ENCODE measurements at places on chromosomes 6 and 20.

DNA sequence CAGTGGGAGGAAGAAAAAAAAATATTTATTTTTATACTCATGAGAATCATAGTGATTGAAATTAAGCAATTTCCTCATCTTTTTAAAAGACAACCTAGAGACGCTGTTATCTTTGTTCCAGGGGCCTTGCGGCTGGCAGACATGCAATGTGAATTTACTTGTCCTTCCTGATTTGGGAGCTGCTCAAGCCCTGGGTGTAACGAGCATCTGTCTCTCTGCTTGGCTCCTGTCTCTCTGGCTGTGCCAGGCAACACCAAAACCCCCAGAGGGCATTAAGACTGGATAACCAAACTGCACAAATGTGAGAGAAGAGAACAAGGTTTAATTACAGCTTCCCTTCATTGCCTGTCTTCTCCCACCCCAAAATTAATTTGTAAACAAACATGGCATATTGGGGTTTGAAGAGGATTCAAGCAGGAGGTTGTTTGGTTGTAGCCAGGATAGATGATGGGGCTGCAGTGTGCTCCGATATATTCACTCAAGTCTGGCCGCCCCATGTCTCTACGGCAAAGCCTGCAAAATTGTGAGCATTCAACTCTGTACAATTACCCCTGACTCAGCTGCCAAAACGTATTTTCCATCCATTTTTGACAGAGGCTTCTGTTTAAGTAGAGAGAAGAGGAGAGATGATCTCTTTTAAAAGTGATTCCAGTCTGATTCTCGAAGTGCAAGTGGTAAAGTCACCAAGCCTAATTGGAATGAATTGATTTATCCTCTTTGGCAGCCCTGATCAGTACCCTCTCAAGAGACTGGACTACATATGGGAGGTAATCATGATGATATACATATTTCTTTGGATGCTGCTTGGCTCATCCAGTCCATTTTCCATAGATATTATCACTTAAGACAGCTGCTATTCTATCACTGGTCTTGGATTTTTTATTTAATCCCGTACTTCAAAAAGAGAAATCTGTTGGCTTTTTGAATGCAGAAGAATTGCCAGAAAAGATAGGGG lies 170.2 kb downstream of the SLC24A3 start:
- no peak overlapping the region for H3K27ac ChIP-seq
- H3K27me3 ChIP-seq = no peaks in the 10 kb centered on the region
- no peak overlapping the region for H3K4me3 ChIP-seq
- no peaks in the 10 kb centered on the region for H3K36me3 ChIP-seq
- no peak for DNase-seq

- H3K4me3 ChIP-seq = peak overlapping the region; percentile 81
- H3K27ac ChIP-seq = peak overlapping the region; percentile 90
- no peaks in the 10 kb centered on the region for H3K36me3 ChIP-seq
- no peak for DNase-seq
- H3K4me1 ChIP-seq = peaks cover 18% of the 10 kb centered on the region
These were observed 1.3 kb downstream of the ZNF343 start for GRCh38 chr20:2507464-2507863.

- H3K27ac ChIP-seq = peak overlapping the region; percentile 87
- peaks cover 7% of the 10 kb centered on the region for H3K4me1 ChIP-seq
- H3K27me3 ChIP-seq = peaks cover 84% of the 10 kb centered on the region
- no peak for DNase-seq
- no peaks in the 10 kb centered on the region for H3K36me3 ChIP-seq
These were observed 963 bp downstream of the FOXF2 start for GRCh38 chr6:1390133-1390945.

- H3K27ac ChIP-seq = no peak overlapping the region
- no peaks in the 10 kb centered on the region for H3K27me3 ChIP-seq
- H3K36me3 ChIP-seq = no peaks in the 10 kb centered on the region
- H3K4me3 ChIP-seq = no peak overlapping the region
- H3K4me1 ChIP-seq = no peaks in the 10 kb centered on the region
These were observed 141.4 kb upstream of the PTPN1 start for GRCh38 chr20:50368813-50369224.

Data from heart left ventricle (tissue), 16 donors.